ENCODE measurements at places on chromosomes 5 and 9.
A peak's percentile ranks its signal among the peaks of the same experiment; 100 is the strongest.

DNA sequence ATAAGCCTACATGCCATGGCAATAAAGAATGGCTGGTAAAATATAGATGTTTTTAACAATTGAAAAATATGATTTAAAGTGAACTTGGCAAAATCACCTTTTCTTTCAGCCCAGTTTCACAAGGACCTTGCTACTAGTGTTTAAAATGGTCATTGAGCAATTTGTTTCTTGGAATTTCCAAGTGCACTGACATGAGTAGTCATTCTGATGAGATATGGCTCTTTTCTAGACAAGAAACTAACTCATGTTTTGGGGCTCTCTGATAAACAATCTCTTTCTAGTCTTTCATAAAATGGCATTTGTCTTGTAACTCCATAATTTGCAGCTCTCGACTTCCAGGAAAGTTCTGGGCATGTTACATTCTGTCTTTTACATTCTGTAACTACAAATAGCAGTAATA, 176.8 kb downstream of the NR2F1-AS1 start:
- no peaks in the 10 kb centered on the region for H3K36me3 ChIP-seq
- peaks cover 35% of the 10 kb centered on the region for H3K4me1 ChIP-seq
- no peaks in the 10 kb centered on the region for H3K27me3 ChIP-seq
- H3K4me3 ChIP-seq: no peak overlapping the region
- no peak overlapping the region for H3K27ac ChIP-seq

- no peak overlapping the region for H3K4me3 ChIP-seq
- DNase-seq: peak; percentile 22
- no peak overlapping the region for H3K27ac ChIP-seq
- no peaks in the 10 kb centered on the region for H3K27me3 ChIP-seq
Measured at GRCh38 chr5:98349251-98349989, 424.0 kb upstream of the RGMB start.

DNA sequence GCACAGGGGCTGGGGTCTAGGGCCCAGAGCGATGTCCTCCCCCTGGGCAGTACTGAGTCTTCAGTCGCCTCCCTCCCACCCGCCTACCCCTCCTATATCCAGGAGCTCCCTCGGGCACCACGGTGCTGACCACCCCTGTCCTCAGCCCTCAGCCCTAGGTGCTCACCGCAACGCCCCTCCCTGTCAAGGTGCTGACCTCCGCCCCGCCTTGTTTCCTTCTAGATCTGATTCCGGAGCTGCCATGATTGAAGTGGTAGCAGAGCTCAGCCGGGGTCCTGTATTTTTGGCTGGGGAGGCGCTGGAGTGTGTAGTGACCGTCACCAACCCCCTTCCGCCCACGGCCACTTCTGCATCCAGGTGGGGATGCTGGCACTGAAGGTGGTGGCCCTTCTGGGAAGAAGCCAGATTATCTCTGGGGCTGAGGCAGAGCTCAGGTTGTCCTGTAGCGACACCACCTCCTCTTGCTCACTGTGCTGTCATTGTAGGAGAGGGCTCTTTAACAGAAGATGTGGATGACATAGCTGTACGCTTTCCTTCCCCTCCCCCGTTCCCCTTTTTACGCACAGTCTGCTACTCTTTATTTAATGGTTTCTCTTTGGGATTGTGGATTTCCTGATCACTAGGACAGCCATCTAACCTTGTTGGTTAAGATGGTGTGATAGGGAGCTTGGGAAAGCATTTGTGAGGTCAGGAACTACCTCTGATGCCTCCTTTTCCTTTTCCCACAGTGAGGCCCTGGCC, 598 bp downstream of the RGP1 start:
- H3K27me3 ChIP-seq: no peaks in the 10 kb centered on the region
- peaks cover 21% of the 10 kb centered on the region for H3K4me1 ChIP-seq
- DNase-seq: peak; percentile 41
- no peak overlapping the region for H3K27ac ChIP-seq
- H3K36me3 ChIP-seq: no peaks in the 10 kb centered on the region
- H3K4me3 ChIP-seq: peak overlapping the region; percentile 75

GRCh38 chr9:107086460-107086859, 196.6 kb upstream of the RAD23B start:
- no peaks in the 10 kb centered on the region for H3K36me3 ChIP-seq
- no peaks in the 10 kb centered on the region for H3K27me3 ChIP-seq

GRCh38 chr9:72257814-72258213, 107.2 kb downstream of the ZFAND5 start:
- H3K27me3 ChIP-seq: no peaks in the 10 kb centered on the region
- DNase-seq: no peak
- H3K4me1 ChIP-seq: peaks cover 4% of the 10 kb centered on the region
- no peak overlapping the region for H3K27ac ChIP-seq

- no peaks in the 10 kb centered on the region for H3K36me3 ChIP-seq
- H3K27ac ChIP-seq: no peak overlapping the region
- no peaks in the 10 kb centered on the region for H3K4me1 ChIP-seq
Measured at GRCh38 chr5:27388755-27389154, 350.4 kb upstream of the CDH9 start.

GRCh38 chr9:130789747-130790672, 45.0 kb upstream of the ABL1 start:
- H3K27me3 ChIP-seq: no peaks in the 10 kb centered on the region
- H3K27ac ChIP-seq: no peak overlapping the region
- H3K4me1 ChIP-seq: peaks cover 17% of the 10 kb centered on the region
- DNase-seq: no peak
- H3K36me3 ChIP-seq: no peaks in the 10 kb centered on the region
- H3K4me3 ChIP-seq: no peak overlapping the region

- DNase-seq: peak; percentile 50
- no peaks in the 10 kb centered on the region for H3K36me3 ChIP-seq
- no peaks in the 10 kb centered on the region for H3K27me3 ChIP-seq
- H3K27ac ChIP-seq: no peak overlapping the region
- H3K4me3 ChIP-seq: no peak overlapping the region
Measured at GRCh38 chr9:110340306-110340705, 2.6 kb upstream of the TXNDC8 start.

- DNase-seq: peak; percentile 84
Measured at GRCh38 chr9:91422758-91423711, 597 bp downstream of the NFIL3 start.

DNA sequence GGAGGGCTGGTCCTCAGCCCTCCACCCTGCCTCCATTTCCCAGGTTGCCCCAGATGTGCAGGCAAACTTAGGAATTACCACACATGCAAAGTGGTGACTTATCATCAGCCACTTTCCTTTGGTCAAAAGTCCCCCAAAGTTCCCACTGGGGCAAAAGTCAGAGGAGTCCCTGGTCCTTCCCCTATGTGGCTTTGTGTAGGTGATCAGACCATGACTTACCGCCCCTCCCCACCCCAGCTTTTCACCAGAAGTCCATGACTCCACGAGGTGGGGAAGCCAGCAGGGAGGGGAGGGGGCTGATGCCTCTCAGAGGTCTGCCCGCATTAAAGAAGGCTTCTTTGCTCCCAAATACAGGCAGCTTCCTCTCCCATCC, 5.8 kb downstream of the TRAF1 start:
- H3K4me1 ChIP-seq: no peaks in the 10 kb centered on the region
- no peaks in the 10 kb centered on the region for H3K27me3 ChIP-seq
- no peak overlapping the region for H3K4me3 ChIP-seq
- DNase-seq: no peak
- H3K27ac ChIP-seq: no peak overlapping the region

DNA sequence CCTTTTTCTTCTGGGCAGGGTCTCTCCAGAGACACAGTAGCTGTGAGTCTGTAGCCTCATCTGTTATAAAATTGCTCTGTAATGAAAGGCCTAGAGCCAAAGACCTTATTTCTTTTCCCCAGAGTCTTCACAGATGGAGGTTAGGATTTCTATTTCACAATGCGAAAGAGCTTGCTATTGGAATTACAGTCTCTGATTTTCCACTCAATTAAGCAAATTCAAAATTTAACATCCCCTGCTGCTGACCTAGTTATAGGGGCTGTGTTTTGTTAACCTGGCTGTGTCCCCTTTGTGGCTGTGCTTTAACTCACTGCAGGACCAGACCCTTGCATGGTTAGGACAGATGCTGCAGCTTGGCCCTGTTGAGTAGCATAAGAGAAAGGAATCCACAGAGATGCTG, 190.3 kb upstream of the NMUR2 start:
- no peaks in the 10 kb centered on the region for H3K27me3 ChIP-seq
- H3K36me3 ChIP-seq: no peaks in the 10 kb centered on the region
- no peak overlapping the region for H3K4me3 ChIP-seq
- H3K4me1 ChIP-seq: peaks cover 29% of the 10 kb centered on the region

DNA sequence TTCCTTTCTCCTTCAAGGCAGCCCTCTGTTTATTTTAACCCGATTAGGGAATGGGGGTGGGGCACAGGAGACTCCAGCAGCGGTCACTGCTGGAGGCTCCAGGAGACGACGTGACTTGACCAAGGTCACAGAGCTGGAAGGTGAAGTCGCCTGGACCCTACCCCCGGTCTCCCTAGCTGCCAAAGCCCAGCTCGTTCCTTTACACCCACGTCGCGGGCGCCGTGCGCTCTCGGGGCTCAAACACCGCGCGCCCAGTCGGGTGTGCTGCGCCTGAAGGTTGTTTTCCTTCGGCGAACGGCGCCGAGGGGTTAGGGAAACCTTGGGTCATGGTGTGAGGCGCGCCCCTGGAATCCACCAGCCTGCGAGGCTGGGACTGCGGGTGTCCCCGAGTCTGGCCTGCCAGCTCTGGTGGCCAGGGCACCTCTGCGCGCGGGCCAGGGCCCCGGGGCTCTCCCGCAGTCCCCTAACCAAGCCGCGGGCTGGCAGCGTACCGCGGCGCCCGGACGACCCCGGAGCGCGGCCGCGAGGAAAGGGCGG, 747 bp upstream of the UNC5A start:
- H3K27me3 ChIP-seq: peaks cover 76% of the 10 kb centered on the region
- no peak overlapping the region for H3K27ac ChIP-seq
- peak overlapping the region; percentile 76 for H3K4me3 ChIP-seq
- peaks cover 25% of the 10 kb centered on the region for H3K4me1 ChIP-seq
- peak; percentile 74 for DNase-seq
- H3K36me3 ChIP-seq: no peaks in the 10 kb centered on the region

Data from neural progenitor cell (in vitro differentiated cells).